ENCODE measurements at places on chromosomes 16 and 17.

GRCh38 chr17:732067-732901 is at the start of gene TLCD3A:
Gene TLCD3A (plus strand): TSS chr17:732596. CDS start chr17:732648, 52 bp downstream.
- peak; percentile 40 for DNase-seq

- no peak for DNase-seq
Measured at GRCh38 chr16:29959293-29959692, 2.6 kb upstream of the TMEM219 start.

DNA sequence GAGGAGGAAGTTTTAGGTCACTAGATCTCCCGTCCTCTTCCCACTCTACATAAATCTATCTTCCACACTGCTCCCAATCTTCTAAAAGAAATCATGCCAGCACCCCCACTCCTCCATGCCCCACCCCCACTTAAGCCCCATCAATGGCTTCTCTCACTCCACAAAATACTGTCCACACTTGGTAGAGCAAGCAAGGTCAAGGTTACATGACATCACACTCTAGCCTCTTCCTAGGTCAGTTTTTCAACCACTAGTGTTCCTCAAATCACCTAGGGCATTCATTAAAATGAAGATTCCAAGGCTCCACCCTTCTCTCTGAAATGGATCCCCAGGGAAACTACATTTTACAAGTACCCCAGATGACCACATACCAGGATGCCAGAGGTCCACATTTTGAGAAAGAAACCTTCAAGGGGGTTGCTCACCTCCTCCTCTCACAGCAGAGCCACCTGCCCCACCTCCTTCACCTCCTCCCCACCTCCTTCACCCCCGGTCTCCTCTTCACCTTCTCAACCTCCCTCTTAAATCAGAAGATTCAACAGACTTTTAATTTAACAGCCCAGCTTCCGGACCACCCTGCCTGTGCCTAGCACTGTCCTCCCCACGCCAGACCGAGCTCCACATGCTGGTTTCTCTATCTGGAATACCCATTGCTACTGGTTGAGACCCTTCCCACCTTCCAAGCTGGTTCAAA is 3.2 kb downstream of the AMFR start:
- no peak for DNase-seq

DNA sequence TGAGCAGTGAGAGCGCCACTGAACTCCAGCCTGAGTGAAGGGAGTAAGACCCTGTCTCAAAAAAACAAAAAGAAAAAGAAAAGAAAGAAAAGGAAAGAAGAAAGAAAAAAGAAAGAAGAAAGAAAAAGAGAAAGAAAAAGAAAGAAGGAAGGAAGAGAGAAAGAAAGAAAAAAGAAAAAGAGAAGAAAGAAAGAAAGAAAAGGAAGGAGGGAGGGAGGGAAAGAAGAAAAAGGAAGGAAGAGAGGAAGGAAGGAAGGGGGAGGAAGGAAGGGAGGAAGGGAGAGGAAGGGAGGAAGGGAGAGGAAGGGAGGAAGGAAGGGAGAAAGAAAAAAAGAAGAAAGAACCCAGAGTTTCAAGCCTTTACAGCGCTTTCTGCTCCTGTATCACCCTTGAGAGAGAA is 19.1 kb downstream of the GINS3 start:
- DNase-seq = no peak

DNA sequence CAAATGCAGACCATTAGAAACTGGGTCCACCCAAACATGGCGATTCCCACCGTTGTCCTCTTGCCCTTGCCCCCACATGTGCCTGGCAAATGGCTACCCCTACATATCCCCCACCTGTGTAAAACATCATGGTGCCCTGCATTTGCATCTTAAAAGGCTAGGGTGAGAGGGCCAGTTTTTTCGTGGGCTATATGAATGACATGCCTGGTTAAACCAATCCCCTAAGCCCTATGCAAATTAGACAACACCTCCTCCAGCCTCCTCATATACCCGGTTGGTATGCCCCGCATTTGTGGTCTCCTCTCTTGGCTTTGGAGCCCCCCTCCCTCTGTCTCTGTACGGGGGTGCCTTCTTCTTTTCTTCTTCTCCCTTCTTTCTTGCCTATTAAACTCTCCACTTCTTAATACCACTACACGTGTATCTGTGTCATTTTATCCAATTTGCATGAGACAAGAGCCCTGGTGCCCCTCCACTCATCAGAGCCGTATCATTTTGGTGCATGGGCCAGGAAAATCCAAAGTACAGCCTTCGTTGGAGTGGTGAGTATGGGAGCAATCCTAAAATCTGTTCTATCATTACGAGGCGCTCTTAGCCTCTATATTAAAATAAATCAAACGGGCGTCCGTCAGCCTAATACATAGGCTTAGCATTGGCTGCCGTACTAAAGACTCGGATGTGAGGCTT is 30.1 kb downstream of the QPRT start:
- no peak for DNase-seq

GRCh38 chr16:48462106-48462740 is 77.0 kb upstream of the SIAH1 start:
- DNase-seq = no peak

DNA sequence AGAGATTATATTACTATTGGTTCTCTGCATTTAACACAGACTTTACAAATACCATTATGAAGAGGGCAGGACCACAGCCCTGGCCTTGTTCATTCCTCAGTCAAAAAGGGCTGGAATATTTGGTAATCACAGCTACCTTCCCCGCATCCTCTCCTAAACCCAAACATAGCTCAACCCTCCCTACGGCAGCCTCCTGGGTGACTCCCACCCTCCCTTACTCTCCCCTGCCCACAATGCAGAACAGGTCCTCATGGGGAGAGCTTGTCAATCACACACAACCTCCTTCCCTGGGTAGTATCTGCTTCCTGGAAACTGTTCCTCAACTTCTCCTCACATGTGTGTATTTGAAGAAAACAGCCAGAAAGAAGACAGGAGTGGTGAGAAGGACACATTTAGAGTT is 224.2 kb downstream of the C16orf78 start:
- DNase-seq = no peak

GRCh38 chr16:1392826-1393225 is 21.7 kb downstream of the UNKL start:
- DNase-seq = no peak

- DNase-seq = no peak
Measured at GRCh38 chr17:76497979-76498875, 3.0 kb downstream of the RHBDF2 start.

DNA sequence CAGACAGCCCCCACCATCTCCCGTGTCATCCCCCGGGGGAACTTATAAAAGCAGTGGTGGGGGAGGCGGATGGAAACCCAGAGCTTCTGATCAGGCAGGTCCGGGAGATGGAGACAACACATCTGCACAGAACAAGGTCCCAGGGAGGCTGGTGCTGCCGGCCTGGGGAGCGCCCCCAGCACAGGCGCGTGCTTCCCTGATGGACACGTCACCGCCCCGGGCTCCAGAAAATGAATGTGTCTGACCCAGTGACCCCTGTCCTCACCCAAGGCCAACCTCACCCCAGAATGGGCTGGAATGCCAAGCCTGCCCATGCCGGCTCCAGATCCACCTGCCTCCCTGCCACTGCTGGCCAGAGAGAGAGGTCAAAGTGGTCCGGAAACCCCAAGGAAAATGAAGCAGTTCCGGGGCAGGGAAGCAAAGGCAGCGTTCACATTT is 12.5 kb downstream of the SLC7A5 start:
- DNase-seq = no peak

DNA sequence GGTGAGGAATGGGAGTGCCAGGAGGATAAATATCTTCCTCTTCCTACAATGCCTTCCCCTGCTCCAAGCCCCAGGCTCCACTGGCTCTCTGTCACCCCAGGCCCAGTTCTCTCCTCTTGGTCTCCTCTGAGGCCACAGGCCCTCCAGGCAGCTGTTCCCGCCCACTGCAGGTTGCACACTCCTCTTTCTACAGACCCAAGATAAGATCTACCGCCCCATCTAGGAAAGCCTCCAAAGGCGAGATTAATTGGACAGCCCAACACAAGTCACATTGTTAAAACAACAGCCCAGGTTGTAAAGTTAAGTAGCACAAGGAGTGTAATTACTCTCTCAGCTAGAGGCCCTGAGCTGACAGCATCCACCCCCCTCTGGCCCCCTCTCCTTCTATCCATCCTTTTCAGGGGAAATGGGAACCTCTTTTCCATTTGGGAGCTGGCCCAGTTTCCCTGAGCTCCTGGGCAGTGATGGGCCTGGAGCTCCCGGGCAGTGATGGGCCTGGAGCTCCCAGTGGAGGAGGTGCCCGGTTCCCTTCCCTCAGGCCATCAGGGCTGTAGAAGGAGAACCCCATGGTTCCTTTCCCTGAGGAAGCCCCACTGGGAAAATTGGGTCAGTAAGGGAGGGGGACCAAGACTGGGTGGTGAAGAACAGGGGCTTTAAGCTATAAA is 7.3 kb downstream of the DLX4 start:
- no peak for DNase-seq

DNA sequence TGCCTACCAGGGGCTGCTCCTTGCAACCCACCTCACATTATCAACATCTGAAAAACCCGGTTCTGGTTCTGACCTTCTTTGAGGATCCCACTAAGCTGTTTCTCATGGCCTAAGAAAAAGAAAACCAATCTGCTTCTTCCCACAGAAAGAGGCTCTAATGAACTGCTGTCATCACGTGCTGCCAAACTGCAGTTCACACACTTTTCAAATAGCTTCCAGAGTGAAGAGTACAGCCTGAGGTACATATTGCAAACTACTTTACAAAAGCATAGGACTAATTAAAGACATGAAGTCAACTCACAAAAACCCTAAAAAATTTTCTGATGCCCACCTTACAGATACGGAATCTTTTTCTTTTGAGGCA is 36.7 kb downstream of the SMG6 start:
- DNase-seq = no peak

- DNase-seq = no peak
Measured at GRCh38 chr17:71158437-71158836, 962.4 kb upstream of the SOX9 start.

GRCh38 chr17:77690271-77691161 is 268.0 kb upstream of the TNRC6C start:
- no peak for DNase-seq

DNA sequence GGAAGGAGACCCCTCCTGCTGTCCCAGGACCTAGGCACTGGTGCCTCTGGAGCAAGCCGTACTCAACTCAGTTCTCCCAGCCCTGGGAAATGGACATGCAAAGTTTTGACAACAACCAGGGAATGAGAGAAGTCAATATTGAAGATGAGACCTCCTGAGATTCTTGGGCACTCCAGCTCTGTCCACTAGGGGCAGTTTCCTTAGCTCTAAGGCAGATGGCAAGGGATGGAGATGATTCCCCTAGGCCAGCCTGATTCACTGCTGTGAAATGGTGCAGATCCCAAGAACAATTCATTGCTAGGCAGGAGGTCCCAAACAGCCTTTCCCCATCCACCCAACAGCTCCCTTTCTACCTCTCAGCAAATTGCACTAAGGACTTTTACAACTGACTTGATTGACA is 20.5 kb upstream of the SDR42E2 start:
- DNase-seq = no peak

DNA sequence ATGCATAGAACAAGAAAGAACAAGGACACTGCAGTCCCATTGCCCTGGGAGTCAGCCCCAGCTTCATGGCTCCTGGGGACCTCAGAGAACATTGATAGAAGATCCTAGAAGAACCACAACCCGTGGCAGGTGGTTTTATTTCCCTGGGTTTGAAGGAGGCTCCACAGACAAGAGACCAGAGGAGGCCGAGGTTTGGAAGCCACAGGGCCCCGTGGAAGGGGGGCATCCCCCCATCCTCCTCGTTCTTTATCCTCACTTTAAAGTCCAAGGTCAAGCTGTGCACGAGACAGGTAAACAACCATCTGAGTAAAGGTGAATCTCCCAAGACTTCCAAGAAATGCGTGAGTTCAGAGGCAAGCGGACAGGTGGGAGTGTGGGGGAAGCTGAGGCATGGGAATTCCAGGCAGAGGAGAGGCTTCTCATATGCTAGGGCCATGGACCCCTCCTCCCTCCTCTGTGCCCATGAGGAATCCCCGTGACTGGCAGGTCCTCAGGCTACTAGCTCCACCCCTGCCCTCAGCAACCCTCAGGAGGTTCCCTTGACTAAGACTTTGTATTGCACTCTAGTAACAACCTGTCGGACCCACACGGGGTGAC is 849 bp upstream of the SULT1A1 start:
- no peak for DNase-seq

DNA sequence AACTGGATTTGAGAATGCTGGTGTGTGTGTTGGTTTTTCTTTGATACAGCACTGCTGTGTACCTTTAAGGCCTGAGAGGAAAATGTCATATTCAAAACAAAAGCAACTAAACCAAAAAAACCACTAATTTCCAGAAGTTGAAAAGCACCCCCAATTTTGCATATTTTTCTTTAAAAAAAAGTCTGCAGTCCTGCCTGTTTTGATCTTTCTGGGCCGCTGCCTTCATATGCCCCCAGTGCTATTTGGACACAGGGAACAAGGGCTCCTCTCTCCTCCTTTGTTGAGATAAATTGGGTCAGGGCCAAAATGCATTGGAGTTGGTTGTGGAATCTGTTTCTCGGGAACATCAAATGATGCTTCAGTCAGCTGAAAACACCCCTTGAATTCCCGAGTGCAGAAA is 26.9 kb downstream of the GPT2 start:
- no peak for DNase-seq
